ENCODE measurements at places on chromosomes 16 and 17. TPM values are rescaled to one million over a fixed set of nuclear protein-coding genes. Genes with fewer than 3 reads are reported as not detected.

DNA sequence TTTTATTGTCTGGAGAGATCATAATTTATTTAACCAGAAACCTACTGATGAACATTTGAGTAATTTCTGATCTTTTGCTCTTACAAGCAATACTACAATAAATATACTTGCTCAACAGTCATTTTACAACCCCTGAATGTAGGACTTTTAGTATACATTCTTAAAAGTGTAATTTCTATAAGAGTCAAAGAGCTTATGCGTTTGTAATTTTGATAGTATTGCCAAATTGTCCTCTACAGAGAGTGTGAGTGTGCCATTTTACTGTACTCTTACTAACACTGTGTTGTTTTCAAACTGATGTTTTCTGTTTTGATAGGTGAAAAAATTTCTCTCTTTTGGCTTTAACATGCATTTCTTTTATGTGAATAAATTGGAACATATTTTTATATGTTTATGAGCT lies 139.1 kb downstream of the FTO start:
- H3K27me3 ChIP-seq: no peaks in the 10 kb centered on the region
- H3K36me3 ChIP-seq: peaks cover 4% of the 10 kb centered on the region
- DNase-seq: no peak

DNA sequence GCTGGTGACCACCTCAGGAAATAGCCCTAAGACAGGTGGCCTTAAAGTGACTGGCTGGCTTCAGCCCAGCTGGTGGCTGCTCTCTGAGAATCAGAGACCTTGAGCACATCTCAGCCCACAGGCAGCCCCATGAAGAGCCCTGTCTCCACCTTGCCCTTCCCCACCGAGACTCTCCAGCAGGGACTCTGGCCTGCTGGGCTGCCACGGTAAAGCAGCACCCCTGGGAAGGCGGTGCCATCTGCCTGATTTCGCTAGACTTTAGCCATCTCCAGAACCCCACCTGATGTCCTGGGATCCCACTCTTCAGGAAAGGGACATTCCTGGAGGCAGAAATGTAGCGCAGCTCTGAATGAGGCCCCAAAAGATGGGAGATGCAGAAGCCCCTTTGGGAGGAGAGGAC lies 45.2 kb upstream of the LGALS9 start:
- H3K36me3 ChIP-seq: peaks cover 14% of the 10 kb centered on the region
- peak overlapping the region; percentile 68 for H3K27ac ChIP-seq
- no peaks in the 10 kb centered on the region for H3K27me3 ChIP-seq
- no peak for DNase-seq
- peaks cover 26% of the 10 kb centered on the region for H3K4me1 ChIP-seq

GRCh38 chr17:82374626-82375331 lies 3.2 kb downstream of the UTS2R start:
- peaks cover 25% of the 10 kb centered on the region for H3K27me3 ChIP-seq
- peaks cover 10% of the 10 kb centered on the region for H3K4me1 ChIP-seq
- no peak overlapping the region for H3K4me3 ChIP-seq
- DNase-seq: no peak
- H3K27ac ChIP-seq: no peak overlapping the region
- H3K36me3 ChIP-seq: no peaks in the 10 kb centered on the region

DNA sequence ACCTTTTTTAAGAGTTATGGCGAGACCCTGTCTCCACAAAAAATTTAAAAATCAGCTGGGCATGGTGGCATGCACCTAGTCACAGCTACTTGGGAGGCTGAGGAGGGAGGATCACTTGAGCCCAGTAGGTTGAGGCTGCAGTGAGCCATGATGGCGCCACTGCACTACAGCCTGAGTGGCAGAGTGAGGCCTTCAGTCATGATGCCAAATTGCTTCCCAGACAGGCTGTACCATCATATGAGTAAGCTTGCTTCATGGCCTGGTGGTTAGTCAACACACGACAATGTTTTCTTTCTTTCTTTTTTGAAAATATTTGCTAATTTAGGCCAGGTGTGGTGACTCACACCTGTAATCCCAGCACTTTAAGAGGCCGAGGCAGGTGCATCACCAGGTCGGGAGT lies 12.5 kb downstream of the NTAN1 start:
- H3K27me3 ChIP-seq: no peaks in the 10 kb centered on the region
- H3K36me3 ChIP-seq: peaks cover 43% of the 10 kb centered on the region
- no peak overlapping the region for H3K27ac ChIP-seq
- H3K4me1 ChIP-seq: peaks cover 13% of the 10 kb centered on the region

GRCh38 chr17:37096071-37096470 lies 147.3 kb downstream of the AATF start:
- H3K4me3 ChIP-seq: no peak overlapping the region
- peaks cover 3% of the 10 kb centered on the region for H3K4me1 ChIP-seq
- H3K27ac ChIP-seq: no peak overlapping the region
- no peak for DNase-seq
- no peaks in the 10 kb centered on the region for H3K27me3 ChIP-seq

DNA sequence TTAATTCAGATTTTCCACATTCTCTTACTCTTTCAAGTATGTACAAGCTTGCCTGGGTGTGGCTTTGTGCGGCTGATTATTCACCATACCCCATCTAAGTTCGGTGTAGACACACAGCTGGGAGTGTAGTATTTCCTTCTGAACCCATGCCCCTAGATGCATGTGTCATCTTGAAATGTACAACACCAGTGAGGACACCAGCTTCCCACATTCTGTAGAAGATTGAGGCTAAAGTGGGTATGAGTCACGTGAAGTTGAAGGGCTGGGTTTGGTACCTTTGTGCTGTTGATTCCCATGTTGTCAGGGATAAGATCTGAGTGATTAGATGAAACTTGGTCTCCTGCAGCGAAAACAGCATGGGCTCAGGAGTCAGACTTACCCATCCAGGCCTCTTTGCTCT lies 14.6 kb upstream of the DHX8 start:
- peaks cover 2% of the 10 kb centered on the region for H3K27me3 ChIP-seq
- H3K27ac ChIP-seq: peak overlapping the region; percentile 84
- no peak for DNase-seq
- H3K4me1 ChIP-seq: peaks cover 33% of the 10 kb centered on the region
- H3K36me3 ChIP-seq: no peaks in the 10 kb centered on the region
- no peak overlapping the region for H3K4me3 ChIP-seq

DNA sequence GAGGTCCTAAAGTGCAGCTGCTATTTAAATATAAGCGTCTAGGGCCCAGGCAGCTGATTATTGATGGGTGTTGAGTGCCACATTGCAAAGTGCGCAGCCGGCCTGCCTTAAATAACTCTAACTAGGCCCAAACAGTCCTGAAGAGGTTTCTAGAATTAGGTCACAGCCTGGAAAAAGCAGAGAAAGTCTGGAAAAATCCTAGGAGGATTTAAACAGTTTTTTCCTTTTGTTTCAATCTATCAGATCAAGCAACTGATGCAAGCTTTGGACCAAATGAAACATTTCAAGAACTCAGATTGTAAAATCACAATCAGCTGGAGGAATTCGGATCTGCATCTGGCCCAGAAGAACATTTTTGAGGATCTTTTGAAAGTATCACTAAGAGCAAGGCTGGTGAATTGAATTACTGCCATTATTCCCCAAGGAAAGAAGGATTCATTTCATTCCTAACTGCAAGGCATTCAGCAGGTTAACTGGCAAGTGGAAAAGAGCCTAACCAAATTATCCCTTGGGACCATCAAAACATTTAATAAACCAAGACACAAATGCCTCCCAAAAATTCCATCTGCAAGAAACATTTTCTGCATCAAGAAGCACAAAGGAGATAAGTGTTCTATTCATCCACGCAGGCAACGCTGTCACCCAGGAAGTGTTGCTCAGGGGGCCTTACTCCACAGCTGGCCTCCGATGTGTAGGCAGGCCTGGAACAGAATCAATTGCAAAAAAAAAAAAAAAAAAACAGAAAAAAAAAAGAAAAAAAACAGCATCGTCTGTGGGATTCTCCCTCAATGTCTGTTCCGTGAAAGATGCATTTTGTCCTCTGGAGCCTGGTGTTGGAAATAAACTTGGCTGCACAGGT lies 46.1 kb downstream of the IRX3 start:
- H3K27me3 ChIP-seq: peaks cover 38% of the 10 kb centered on the region
- no peaks in the 10 kb centered on the region for H3K36me3 ChIP-seq
- no peak for DNase-seq
- no peak overlapping the region for H3K27ac ChIP-seq

DNA sequence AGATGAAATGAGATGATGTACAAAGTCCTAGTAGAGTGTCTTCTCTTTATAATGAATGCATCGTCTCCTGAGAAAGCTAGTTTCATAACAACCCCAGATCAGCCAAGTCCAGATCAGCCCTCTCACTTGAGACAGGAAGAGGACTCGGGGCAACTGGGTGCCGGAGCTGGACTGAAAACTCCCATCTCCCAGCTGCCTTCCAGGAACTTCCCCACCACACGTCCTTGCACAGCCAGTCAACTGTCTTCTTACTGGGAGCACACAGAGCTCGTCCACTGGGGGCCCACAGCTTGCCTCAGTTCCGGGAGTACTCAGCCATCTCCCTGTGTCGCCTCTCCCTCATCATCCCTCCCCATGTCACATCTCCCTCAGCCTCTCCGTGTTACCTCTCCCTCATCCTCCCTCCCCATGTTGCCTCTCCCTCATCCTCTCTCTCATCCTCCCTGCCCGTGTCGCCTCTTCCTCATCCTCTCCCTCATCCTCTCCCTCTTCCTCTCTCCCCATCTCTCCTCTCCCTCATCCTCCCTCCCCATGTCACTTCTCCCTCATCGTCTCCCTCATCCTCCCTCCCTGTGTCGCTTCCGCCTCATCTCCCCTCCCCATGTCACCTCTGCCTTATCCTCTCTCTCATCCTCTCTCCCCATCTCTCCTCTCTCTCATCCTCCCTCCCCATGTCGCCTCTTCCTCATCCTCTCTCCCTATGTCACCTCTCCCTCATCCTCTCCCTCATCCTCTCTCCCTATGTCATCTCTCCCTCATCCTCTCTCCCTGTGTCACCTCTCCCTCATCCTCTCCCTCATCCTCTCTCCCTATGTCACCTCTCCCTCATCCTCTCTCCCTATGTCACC lies 22.4 kb upstream of the KCNH6 start:
- H3K27ac ChIP-seq: no peak overlapping the region
- no peak overlapping the region for H3K4me3 ChIP-seq
- peaks cover 8% of the 10 kb centered on the region for H3K4me1 ChIP-seq
- no peak for DNase-seq
- no peaks in the 10 kb centered on the region for H3K36me3 ChIP-seq
- peaks cover 43% of the 10 kb centered on the region for H3K27me3 ChIP-seq

- no peak overlapping the region for H3K4me3 ChIP-seq
- peaks cover 19% of the 10 kb centered on the region for H3K36me3 ChIP-seq
- no peaks in the 10 kb centered on the region for H3K27me3 ChIP-seq
- H3K4me1 ChIP-seq: no peaks in the 10 kb centered on the region
- H3K27ac ChIP-seq: no peak overlapping the region
- DNase-seq: no peak
Measured at GRCh38 chr16:22313876-22314470, 16.8 kb downstream of the POLR3E start.

DNA sequence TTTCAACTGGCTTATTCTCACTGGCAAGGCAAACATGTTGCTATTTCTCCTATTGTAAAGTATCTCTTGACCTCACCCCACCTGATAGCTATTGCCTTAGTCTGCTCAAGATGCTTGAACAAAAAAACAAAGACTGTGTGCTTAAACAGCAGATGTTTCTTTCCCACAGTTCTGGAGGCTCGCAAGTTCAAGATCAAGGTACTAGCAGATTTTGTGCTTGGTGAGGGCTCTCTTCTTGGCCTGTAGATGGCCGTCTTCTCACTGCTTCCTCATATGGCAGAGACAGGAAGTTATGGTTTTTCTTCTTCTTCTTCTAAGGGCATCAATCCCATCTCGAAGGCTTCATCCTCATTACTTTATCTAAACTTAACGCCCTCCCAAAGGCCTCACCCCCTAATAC lies 109.7 kb upstream of the CLEC3A start:
- H3K4me3 ChIP-seq: no peak overlapping the region
- no peaks in the 10 kb centered on the region for H3K36me3 ChIP-seq
- H3K27me3 ChIP-seq: no peaks in the 10 kb centered on the region
- DNase-seq: no peak
- no peak overlapping the region for H3K27ac ChIP-seq

DNA sequence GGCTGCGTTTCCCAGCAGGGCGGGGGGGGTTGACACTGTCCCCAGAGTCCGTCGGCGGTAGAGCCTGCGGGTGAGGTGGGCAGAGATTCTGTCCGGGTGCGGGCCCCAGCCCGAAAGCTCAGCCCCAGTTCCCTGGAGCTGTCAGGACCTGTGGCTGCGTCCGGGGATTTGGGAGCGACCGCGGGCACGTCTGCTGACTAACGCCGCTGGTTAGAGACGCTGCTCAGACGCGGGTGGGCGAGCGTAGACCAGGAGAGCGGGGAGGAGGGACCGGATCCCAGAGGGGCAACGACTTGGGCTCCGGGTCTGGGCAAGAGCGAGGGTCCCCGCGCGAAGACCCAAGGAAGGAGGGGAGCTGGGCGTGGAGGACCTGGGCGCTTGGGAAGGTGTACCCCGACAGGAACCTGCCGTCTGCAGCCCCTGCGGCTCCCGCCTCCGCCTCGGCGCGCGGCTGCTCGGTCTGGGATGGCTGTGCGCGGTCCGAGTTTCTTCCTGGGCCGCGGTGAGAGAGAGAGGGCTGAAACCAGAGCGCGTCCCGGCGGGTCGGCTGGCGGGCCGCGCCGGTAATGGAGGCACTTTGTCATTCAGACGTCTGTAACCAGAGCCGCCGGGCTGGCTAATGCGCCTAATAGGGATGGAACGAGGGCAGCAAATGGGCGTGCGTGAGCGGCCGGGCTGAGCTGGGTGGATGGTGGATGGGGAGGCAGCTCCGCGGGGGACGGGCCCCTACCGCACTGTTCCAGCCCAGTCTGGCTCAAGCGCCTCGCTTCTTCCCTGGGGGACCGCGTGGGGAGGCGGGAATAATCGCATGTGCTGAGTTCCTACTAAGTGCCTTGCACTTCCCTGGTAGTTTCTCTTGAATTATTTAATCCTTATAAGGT lies 2.3 kb downstream of the NGFR start:
- DNase-seq: no peak
- H3K27ac ChIP-seq: no peak overlapping the region
- H3K4me1 ChIP-seq: peaks cover 20% of the 10 kb centered on the region
- H3K36me3 ChIP-seq: no peaks in the 10 kb centered on the region

GRCh38 chr16:1862394-1862793 lies 9.6 kb downstream of the MEIOB start:
- H3K27me3 ChIP-seq: peaks cover 4% of the 10 kb centered on the region
- H3K36me3 ChIP-seq: peaks cover 3% of the 10 kb centered on the region
- peaks cover 27% of the 10 kb centered on the region for H3K4me1 ChIP-seq
- H3K4me3 ChIP-seq: no peak overlapping the region
- DNase-seq: peak; percentile 59
- H3K27ac ChIP-seq: no peak overlapping the region

DNA sequence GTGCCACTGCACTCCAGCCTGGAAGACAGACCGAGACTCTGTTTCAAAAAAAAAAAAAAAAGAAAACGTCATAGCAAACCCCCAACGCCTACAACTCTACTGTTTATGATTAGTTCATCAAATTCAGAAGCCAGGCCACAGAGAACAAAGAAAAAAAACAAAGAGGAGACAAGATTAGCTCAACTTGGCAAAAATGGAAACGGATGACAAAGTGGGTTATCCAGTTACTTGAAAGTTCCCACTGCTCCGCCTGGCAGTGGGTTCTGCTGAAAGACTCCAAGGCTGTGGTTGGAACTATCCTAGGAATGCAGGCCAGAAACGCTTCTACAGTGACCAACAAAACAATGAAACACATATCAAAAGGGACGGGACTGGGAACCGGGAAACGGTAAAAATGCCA lies 53.1 kb downstream of the MRM3 start:
- H3K27ac ChIP-seq: peak overlapping the region; percentile 95
- DNase-seq: no peak
- peak overlapping the region; percentile 23 for H3K4me3 ChIP-seq
- peaks cover 6% of the 10 kb centered on the region for H3K36me3 ChIP-seq
- H3K27me3 ChIP-seq: no peaks in the 10 kb centered on the region

The IRX3 gene
- total RNA-seq: 0.91 TPM

The SNAI3 gene
- total RNA-seq: not detected

The HSPB9 gene
- total RNA-seq: not detected

The TBC1D3H gene
- total RNA-seq: not detected

The SPATA32 gene
- 0.18 TPM for total RNA-seq

The TMEM107 gene
- total RNA-seq: 8.4 TPM

The CDH15 gene
- total RNA-seq: 0.13 TPM

The CRYBA1 gene
- total RNA-seq: not detected

The NPIPA5 gene
- 5.7 TPM for total RNA-seq

The TBC1D16 gene
- 45.9 TPM for total RNA-seq

Data from osteocyte (in vitro differentiated cells).